ENCODE measurements at places on chromosomes 5 and 9. TPM values are rescaled to one million over a fixed set of nuclear protein-coding genes. Genes with fewer than 3 reads are reported as not detected.

The IRX4 gene
- total RNA-seq: not detected

The GM2A gene
- total RNA-seq: 19.4 TPM

The N4BP3 gene
- 12.8 TPM for total RNA-seq

The TMEM215 gene
- not detected for total RNA-seq

The TAF11L10 gene
- total RNA-seq: not detected

The PCDHGB2 gene
- total RNA-seq: 2.1 TPM

The FAM163B gene
- total RNA-seq: 0.31 TPM

The LCN9 gene
- 2.4 TPM for total RNA-seq

The FAM153A gene
- total RNA-seq: not detected

The SLC36A3 gene
- not detected for total RNA-seq

The BNC2 gene
- total RNA-seq: 1.2 TPM

The MEIKIN gene
- not detected for total RNA-seq

DNA sequence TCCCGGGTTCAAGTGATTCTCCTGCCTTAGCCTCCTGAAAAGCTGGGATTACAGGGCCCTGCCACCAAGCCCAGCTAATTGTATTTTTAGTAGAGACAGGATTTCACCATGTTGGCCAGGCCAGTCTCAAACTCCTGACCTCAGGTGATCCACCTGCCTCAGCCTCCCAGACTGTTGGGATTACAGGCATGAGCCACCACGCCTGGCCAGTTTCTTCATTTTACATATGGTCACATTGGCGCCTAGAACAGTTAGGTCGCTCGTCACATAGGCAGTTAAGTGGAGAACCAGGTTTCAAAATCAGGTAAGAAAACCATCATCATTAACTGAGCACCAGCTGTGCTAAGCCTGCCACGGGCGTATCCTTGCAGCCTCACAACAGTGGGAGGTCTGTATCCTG, 36.1 kb downstream of the OLFML2A start:
- no peak for DNase-seq

DNA sequence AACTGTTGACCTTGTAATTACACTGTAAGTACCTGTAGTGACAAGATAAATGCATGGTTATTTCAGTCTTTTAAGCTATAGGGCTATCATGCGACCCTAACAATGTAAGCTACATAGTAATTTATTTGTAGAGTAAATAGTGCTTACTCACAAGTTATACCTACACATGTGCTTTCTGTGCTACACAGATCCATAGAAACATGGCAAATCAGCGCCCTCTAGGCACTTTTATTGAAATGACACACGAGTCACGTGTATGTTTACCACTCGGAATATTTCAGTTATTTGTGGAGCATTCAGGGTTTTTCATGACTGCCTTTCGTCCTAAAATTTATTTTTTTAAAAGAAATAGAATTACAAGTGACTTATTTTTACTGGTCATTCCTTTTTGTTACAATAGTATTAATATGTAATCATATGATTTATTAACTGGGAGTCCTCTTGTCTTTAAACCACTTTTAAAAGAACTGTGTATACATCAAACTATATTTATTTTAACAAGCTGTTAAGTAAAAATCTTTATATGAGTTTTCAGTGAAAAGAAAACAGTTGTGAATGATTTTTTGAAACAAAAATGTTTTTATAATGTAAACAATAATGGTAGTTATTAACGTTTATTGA, 1242.3 kb upstream of the WWC1 start:
- peak; percentile 71 for DNase-seq

- no peak for DNase-seq
These were observed 644.5 kb downstream of the KCTD16 start for GRCh38 chr5:144815131-144815530.

GRCh38 chr9:6034954-6035353, 19.5 kb upstream of the RANBP6 start:
- DNase-seq: no peak

GRCh38 chr9:27047136-27047535, 41.7 kb upstream of the LRRC19 start:
- DNase-seq: no peak

- DNase-seq: no peak
These were observed 106.1 kb upstream of the CDH9 start for GRCh38 chr5:27144456-27144855.

- DNase-seq: no peak
These were observed 6.9 kb downstream of the OTULIN start for GRCh38 chr5:14671414-14671813.

DNA sequence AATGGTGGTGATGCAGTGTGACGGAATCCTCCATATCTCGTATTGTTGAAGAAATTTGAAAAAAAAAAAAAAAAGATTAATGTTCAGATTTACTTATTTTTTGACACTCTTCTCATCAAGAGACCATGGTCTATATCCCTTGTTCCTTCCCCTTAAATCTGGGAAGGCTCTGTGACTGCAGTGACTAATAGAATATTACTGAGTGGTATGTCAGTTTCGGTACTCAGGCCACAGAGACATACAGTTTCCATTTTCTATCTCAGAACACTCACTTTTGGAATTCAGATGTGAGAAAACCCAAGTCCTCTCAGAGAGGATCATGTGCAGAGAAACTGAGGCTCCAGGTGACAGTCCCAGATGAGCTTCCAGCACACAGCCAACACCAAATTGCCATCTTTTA, 1193.5 kb downstream of the DTWD2 start:
- no peak for DNase-seq

- DNase-seq: no peak
These were observed 158.1 kb downstream of the SLC24A2 start for GRCh38 chr9:19630760-19631159.

- DNase-seq: peak; percentile 81
These were observed 507.8 kb downstream of the MAT2B start for GRCh38 chr5:164013077-164013670.

GRCh38 chr5:51382521-51383130, 622 bp upstream of the ISL1 start:
- DNase-seq: peak; percentile 66

GRCh38 chr5:107533910-107534876, 136.5 kb downstream of the EFNA5 start:
- DNase-seq: no peak

- no peak for DNase-seq
These were observed 2.1 kb downstream of the MAMDC4 start for GRCh38 chr9:136854113-136854841.

DNA sequence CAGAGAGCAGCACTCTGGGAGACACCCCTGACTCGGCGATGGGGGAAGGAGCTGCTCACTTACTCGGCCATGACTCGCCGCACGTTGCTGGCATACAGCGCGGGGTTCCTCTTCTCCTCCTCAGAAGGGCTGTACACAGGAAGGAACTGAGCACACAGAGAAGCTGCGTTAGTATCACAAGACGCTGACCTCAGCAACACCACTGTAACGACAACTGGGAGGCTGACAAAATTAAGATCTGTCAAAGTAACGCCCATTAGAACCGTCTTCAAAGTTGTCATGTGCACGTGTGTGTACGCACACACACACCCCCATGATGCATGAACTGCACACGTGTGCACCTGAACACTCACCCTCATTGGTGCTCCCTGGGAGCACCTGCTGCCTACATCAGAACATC, 32.1 kb upstream of the SLC6A3 start:
- no peak for DNase-seq

DNA sequence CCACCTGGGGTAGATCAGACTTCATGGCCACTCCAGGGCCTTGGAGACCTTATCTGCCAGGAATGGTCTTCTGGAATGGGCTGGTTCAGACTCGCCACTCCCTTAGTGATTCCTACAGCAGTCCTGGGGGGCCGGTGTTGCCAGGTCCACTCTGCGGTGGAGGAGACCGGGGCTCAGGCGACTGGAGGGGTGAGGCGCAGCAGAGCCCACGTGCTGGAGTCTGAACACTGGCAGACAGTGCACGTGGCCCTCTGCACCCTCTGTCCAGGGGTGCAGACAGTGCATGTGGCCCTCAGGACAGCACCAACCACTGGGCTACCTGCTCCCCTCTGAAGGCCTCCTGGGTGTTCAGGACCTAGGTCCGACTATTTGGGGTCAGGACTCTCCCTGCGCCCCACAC, 94.8 kb upstream of the PHYKPL start:
- DNase-seq: no peak

DNA sequence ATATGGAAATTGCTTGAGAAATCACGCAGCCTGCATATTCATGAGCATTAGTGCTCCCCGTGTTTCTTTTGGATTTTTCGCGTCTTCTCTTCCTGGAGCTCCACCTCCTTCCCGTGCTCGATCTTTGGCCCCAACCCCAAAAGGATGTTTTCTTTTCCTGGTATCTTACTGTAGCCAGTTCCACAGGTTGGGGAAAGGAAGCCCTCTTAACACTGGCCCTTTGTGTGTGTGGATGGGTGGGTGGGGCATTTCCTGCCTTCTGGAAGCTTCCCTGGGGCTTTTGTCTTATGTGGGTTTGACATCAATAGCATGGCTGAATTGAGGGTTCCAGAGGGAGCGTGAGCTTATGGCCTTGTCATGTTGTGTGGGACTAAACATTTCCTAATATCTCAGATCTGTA, 21.9 kb downstream of the STXBP1 start:
- no peak for DNase-seq
